ENCODE measurements at places on chromosomes 11 and 22.
A peak's percentile ranks its signal among the peaks of the same experiment; 100 is the strongest.

GRCh38 chr11:104781719-104782376, 116.4 kb downstream of the CASP12 start:
- no peak for DNase-seq

- DNase-seq: no peak
Measured at GRCh38 chr22:30121960-30122359, 41.7 kb downstream of the HORMAD2 start.

- peak; percentile 63 for DNase-seq
Measured at GRCh38 chr11:114262681-114263512, 33.3 kb upstream of the NNMT start.

- no peak for DNase-seq
Measured at GRCh38 chr22:40231618-40232313, 54.0 kb downstream of the TNRC6B start.
